T-cell (primary cell): ENCODE measurements at places on chromosomes 2 and 18.

- no peak for DNase-seq
Measured at GRCh38 chr2:130826821-130827501, 9.8 kb upstream of the ARHGEF4 start.

GRCh38 chr2:174051741-174052583 lies 86.8 kb upstream of the SP3 start:
- no peak for DNase-seq

GRCh38 chr2:38660282-38660681 lies 5.6 kb upstream of the GALM start:
- no peak for DNase-seq

GRCh38 chr2:160266037-160266551 lies 66.0 kb upstream of the ITGB6 start:
- no peak for DNase-seq

DNA sequence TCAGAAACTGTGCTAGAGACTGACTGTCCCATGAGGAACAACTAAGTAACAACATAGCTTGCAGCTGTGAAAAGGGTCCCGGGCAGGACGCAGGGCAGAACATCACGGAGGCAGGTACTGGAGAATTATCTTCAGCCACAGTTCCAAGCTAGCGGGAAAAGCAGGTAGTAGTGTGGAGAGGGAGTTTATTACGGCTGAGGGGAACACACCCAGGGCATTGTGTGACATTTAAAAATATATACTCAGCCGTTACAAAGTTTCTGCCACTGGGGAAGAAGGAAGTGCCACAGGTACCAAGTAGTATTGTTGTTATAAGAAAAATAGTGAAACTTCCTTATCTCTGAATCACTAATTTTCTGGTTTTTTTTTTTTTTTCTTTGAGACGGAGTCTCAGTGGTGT lies 179.6 kb downstream of the LAMA1 start:
- DNase-seq = no peak

DNA sequence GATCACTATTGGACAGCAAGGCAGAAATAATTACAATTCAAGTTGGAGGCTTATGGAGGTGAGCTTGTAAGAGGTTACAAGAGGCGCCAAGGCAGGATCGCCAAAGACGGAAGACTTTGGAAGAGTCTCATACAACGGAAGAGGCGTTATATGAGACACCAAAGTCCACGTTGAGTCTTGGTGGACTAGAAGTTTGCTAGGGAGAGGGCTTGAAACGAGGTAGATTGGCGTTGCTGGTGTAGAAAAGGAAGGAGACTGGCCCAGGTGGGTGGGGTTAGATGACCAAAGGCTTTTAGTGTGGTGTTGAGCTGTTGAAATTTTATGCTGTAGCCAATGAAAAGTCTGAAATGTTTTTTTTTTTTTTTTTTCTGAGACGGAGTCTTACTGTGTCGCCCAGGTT lies 1.4 kb downstream of the MSH2 start:
- no peak for DNase-seq

DNA sequence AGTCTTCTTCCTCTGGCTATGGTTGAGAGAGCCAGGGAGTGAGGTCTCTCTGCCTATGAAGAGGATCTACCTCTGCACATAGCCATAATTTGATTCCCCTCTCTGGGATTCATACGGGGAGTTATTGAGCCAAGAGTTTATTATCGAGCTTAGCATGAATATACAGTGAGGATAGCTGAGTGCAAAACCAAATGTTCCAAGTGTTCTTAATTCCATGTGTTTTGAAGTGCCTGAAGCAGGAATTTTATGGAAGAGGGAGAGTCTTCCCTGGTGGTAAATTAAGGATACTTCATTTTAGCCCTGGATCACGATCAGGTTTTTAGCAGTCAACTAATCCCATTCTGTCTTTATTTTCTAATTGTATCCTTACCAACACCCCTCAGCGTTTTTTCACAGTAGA lies 270.6 kb downstream of the C1D start:
- no peak for DNase-seq

GRCh38 chr2:210399440-210400041 lies 77.0 kb downstream of the LANCL1 start:
- no peak for DNase-seq

DNA sequence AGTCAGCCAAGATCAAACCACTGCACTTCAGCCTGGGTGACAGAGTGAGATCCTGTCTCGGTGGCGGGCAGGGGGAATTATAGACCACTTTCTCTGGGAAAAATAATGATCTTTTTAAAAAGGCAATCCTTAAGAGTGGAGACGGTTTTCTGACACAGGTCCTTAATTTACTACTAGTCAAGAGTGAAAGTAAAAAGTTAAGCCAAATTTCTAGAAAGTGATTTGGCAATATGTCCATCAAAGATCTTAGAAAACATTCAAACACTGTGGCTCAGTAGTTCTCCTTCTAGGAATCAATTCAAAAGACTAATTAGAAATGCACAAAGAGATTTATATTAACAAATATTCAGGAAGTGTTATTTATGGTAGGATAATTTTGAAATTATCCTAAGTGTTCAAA lies 148.5 kb upstream of the DNMT3A start:
- DNase-seq = no peak

GRCh38 chr2:75055820-75056675 lies 97.6 kb downstream of the POLE4 start:
- no peak for DNase-seq

- peak; percentile 3 for DNase-seq
Measured at GRCh38 chr18:37537868-37538525, 27.6 kb downstream of the CELF4 start.

DNA sequence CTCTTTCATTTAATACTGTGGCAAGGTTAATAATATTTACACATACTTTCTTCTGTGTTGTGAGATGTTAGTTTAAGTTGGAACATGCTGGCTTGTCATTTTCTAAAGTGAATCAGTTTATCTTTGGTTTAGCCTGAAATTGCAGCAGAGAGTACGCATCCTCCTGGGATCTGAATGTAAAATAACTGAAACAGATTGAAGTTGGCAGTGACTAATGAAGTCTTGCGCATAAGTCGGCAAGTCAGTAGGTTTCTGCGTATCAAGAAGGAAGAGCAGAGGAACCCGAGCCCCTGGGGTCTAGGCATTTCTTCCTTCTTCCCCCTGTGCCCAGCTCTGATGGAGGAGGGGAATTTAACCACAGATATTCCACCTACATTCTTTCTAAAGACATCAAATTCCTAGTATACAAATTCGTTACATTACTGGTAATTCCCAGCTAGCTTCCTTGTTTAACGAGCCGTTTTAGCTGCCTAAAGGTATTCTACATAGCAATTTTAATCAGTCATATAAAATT lies 392.1 kb upstream of the RAB12 start:
- no peak for DNase-seq
